Left lung (tissue), 14 donors: ENCODE measurements at places on chromosomes 3 and 15. TPM values are rescaled to one million over a fixed set of nuclear protein-coding genes. Genes with fewer than 3 reads are reported as not detected.

Gene DUOX1
- 265 TPM for total RNA-seq

Gene RRP9
- 25.7 TPM for total RNA-seq

DNA sequence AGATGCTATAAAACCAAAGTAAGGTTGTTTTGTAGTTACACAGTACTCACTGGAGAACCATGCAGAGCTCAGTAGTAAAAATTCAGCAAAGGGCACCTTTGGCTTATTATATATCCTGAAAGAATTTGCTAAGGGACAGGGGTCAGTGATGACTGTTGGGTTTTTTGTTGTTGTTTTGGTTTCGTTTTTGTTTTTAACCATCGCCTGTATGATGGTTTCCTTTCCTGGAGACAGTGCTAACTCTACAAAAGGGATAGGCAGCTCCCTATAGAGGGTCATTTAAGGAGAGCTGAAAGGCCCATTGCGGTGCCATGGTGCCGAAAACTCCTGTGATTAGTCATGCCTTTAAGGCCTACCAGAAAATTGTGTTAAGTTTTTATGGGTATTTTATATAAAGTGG, 118.2 kb upstream of the GOLIM4 start:
- no peak for DNase-seq

GRCh38 chr3:37117548-37117947, 56.8 kb downstream of the LRRFIP2 start:
- no peak for DNase-seq

GRCh38 chr15:85419161-85419560, 38.8 kb downstream of the AKAP13 start:
- DNase-seq, result no peak

DNA sequence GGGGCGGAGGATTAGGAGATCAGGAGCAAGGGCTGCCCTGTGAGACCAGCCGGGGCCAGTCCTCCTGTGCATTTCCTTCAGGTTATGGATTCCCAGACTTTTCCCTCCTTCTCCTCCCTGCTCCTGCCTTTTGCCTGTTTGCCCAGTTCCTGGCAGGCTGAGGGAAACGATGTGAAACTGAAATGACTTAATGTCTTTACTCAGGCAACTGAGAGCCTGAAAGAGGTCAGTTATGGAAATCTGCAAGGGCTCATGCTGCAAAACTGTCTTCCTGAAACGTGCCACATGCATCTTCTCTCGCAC, 57.2 kb downstream of the MESD start:
- peak; percentile 12 for DNase-seq

- no peak for DNase-seq
Observed at GRCh38 chr3:182821221-182821981, 28.1 kb downstream of the ATP11B start.

Gene TMEM40
- total RNA-seq, result not detected

DNA sequence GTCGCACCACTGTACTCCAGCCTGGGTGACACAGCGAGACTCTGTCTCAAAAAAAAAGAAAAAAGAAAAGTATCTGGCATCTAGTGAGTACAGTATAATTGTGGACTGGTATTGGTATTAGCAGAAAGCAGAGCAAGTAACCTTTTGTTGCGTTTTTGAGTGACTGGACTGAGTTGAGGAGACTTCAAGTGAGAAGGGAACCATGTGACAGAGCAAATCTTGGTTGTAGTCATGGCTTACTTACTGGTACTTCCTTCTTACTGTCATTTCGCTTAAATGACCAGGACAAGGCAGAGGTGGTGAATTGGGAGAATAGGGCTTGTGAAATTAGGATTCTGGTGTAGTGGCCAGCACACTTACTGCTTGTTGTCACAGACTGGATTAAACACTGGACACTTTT, 20.6 kb downstream of the RTF1 start:
- DNase-seq, result no peak

- no peak for DNase-seq
Observed at GRCh38 chr3:21979706-21980105, 228.7 kb upstream of the ZNF385D start.

Gene ADCY5
- total RNA-seq, result 3.4 TPM

DNA sequence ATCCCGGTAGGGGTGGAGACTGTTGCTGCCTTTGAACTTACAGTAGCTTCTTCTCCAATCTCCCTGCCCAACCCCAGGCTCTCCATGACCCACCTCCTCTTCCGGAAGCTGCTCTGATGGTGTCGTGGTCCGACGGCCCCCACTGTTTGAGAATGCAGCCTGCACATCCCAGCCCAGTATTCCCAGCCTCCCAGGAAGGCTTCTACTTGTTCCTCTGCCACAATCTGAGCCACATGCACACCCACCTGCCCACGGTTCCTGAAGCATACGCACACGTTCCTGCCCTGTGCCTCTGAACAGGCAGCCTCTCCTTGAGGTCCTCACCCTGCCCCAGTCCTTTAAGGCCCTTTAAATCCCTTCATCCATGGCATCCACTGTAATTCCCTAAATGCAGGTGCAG, 57.4 kb downstream of the ABTB1 start:
- no peak for DNase-seq

GRCh38 chr3:105327662-105328337, 38.9 kb upstream of the ALCAM start:
- no peak for DNase-seq

Gene LRRN1
- 25.1 TPM for total RNA-seq

GRCh38 chr3:171404376-171404967, 55.7 kb downstream of the TNIK start:
- DNase-seq, result no peak

DNA sequence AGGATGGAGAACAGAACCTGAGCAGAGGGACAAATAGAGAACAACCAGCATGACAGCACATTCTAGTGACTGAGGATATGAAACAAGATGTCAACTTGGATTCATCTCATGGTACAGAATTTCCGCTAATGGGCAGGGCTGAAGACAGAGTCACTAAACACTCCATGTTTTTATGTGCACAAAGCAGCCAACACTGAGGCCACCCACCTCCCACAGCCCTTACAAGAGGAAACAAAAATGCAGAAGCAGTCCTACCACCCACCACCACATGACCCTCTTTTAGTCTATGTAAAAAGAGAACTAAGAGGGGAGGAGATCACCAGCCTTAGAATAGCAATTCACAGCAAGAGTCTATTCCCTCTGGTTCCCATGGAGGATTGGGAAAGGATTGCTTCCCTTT, 131.4 kb upstream of the UBE2E2 start:
- DNase-seq, result no peak

GRCh38 chr15:73282567-73283365, 86.0 kb downstream of the HCN4 start:
- no peak for DNase-seq

DNA sequence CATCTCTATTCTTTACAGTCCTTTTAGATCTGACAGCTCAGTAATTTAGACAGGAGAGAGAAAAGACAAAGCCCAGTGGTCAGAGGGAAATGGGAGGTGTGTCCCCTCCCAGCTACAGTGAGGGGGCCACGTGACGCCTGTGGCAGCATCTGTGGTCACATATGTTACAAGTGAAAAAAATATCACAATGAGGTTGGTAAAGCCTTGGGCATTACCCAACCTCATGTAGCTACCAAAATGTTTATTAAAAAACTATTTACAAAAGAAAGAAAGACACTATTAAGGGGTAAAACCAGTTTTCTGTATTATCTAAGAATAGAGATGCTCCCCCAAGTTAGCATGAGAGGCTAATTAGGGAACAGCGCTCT, 42.9 kb upstream of the PLCL2 start:
- no peak for DNase-seq

Gene CLCN2
- 5.6 TPM for total RNA-seq

Gene CILP
- total RNA-seq, result 1.4 TPM

GRCh38 chr3:64454179-64454578, 228.9 kb upstream of the PRICKLE2 start:
- DNase-seq, result no peak

DNA sequence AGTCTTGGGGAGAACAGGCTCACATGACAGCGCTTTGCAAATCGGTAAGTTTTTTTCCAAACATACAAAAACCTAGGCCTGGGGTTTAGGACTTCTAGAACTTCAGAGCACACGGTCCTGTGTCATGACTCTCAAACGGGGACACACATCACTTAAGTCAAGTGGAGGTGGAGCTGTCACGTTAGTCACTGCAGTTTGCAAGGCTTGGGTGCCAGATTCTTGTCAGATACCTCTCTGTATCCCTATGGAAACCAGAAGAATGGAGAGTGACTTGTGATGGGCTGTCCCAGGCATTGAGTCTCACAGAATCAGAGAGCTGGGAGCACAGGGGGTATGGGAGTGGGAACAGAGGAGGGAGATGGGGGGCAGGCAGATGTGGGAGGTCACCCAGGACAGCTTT, 64.8 kb downstream of the DUT start:
- no peak for DNase-seq

DNA sequence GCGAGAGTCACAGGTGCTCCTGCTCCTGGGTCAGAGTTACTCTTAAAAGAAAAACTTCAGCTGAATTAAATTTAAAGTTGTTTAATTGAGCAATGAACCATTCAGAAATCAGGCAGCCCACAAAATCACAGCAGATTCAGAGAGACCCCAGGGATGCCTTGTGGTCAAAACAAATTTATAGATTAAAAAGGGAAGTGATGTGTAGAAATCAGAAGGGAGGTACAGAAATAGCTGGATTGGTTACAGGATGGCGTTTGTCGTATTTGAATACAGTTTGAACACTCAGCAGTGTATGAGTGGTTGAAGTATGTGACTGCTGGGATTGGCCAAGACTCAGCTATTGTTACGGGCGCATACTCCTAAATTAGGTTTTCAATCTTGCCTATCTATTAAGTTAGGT, 58.6 kb downstream of the UACA start:
- no peak for DNase-seq

Gene ARNT2
- total RNA-seq, result 9.7 TPM

Gene KLF15
- 12.8 TPM for total RNA-seq

Gene FBXO40
- total RNA-seq, result 0.05 TPM

- no peak for DNase-seq
Observed at GRCh38 chr3:37590328-37591079, 271.2 kb upstream of the CTDSPL start.

- no peak for DNase-seq
Observed at GRCh38 chr15:74528876-74529275, 12.1 kb upstream of the ARID3B start.

Gene NUP210
- total RNA-seq, result 17.7 TPM

Gene CKMT1A
- total RNA-seq, result 16.8 TPM

DNA sequence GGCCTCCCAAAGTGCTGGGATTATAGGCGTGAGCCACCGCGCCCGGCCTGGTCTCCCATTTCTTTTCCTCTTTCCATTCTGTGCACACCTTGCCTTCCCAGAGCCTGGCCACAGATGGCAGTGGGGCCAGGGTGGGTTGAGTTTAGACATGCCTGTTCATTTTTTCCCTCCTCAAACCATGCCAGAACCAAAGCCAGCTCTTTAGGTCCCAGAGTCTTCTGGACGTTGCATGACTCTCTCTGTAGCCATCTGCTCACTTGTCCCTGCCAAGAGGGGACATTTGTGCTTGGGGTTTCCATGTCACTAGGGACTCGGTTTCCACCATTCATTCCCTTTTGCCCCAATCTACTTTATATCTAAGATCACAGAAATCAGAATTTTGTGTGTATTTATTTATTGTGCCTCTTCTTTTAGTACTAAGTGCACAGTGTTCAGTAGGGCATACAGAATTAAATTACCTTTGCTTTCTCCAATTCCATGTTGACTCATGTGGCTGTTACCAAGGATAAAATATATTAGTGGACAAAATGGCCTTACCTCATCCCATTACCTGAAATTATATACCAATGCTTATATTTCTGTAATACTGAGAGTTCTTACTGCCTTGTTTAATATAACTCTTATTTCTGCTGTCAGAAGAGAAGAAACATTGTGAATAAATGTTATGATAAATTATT, 49.6 kb downstream of the USP13 start:
- DNase-seq, result no peak

Gene GPR62
- total RNA-seq, result not detected

GRCh38 chr3:129576514-129577352, 29.7 kb downstream of the PLXND1 start:
- no peak for DNase-seq

DNA sequence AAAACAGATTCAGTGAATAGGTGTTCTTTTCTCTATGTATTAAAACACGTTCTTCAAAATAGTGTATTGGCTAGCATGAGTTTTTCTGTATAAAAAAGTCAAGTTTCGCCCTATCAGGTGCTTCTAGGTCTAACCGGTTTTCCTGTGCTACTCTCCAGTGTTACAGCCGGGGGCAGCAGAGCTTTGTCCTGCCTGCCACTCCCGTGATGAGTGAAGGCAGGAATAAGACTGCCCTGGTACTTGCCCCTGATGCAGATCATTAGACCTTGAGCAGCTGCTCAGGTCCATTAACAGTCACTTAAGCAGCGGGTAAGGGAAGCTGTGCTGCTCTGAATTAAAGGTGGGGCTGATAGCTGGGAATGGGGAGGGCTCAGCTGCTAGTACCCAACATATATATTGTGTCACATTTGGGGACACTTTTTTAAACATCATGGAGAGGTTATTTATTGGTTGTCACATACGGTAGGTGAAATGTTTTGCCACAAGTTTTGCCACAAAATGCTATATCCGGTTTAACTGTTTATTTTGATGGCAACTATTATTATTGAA, 1.3 kb upstream of the UNC13C start:
- DNase-seq, result peak; percentile 28

DNA sequence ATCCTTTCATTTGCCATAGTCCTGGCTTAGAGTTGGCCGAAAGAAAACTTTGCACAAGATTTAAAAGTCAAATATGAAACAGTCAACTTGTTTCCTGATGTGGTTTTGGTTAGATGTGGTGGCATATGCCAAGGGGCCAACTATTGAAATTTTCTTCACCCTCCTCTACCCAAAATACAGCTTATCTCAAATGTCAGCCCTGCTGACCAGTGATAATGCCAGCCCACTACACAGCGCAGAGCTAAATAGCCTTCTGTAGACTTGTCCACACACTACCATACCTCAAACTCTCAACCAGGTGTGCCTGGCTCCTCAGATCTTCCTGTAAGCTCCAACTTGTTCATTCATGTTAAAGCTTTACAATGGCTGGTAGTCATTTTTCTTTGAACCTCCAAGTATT, 368.5 kb upstream of the STAC start:
- DNase-seq, result no peak
